ENCODE measurements at places on chromosomes 11 and 22.

DNA sequence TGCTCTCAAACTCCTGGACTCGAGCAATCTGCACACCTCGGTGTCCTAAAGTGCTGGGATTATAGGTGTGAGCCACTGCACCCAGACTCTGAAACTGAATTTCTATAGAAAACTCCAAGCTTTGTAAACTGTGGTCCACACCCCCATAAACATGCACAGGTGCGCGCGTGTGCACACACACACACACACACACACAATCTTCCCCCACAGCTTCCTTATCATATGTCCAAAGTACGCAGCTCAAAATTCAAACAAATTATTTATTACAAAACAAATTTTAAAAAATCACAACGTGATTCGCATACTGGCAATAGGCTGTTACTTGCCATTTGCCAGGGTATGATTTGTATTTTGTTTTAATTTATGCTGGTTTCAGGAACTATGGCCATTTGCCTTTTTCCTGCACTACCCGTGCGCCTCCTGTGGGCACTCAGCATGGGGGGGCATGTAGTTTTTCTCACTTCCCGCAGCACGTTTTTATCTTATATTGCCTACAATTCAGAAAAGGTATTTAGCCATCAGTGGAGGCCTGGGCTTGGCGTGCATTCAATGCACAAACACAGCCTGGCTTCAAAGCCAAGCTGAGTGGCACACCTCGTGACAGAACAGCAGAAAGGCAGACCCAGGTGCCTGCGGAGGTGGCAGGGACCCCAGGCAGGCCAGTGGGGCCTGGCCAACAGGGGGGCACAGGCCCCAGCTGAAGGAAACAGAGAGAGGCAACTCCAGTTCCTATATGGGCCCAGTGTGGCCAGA is 10.8 kb upstream of the SNX32 start:
- DNase-seq: no peak

- DNase-seq: no peak
These were observed 568 bp downstream of the SCUBE1 start for GRCh38 chr22:43342347-43343261.

GRCh38 chr11:29530961-29531360 is 485.9 kb downstream of the KCNA4 start:
- DNase-seq: no peak

DNA sequence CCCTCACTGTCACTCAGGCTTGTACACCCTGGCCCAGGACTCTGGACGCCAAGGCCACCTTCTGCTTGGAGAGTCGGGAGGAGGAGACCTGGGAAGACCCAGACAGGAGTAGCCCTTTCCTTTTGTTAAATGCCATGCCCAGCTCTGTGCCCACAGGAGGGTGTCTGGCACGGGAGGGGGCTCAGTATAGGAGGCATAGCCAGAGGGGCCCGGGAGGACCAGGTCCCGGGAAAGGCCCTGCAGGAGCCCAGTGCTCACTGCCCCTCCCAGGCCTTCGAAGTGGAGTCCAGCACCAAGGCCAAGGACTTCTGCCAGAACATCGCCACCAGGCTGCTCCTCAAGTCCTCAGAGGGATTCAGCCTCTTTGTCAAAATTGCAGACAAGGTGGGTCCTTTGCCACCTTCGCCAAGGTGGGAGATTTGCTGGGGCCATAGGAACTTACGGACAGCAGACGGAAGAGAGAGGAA is 79.0 kb downstream of the MYO7A start:
- DNase-seq: no peak

- no peak for DNase-seq
These were observed 102.7 kb downstream of the TRAF6 start for GRCh38 chr11:36407356-36407755.

Measured in activated CD8-positive, alpha-beta memory T cell treated with anti-CD3 and anti-CD28 coated beads for 48 hours (primary cell).